ENCODE measurements at places on chromosomes 1 and 21. TPM values are rescaled to one million over a fixed set of nuclear protein-coding genes. Genes with fewer than 3 reads are reported as not detected.

DNA sequence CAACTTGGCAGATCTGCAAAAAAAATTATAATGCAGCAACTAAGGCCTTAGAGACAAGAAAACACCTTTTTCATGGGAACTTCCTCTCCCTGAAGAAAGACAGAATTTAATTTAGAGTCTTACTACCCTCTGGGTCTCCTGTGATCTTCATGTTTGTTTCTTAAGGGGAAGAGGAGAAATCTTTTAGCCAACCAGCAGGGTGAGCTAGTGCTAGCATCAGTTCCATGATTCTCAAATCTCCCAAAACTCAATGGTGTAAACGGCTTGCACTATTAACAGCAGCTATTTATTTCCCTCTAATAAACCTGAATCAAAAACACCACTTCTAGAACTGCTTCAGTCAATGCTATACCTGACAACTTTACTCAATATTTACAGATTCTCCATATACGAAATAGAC, 3.8 kb downstream of the ZNF644 start:
- no peak for DNase-seq
- H3K27me3 ChIP-seq, result no peaks in the 10 kb centered on the region
- no peak overlapping the region for H3K27ac ChIP-seq
- no peak overlapping the region for H3K4me3 ChIP-seq
- peaks cover 31% of the 10 kb centered on the region for H3K4me1 ChIP-seq
- H3K36me3 ChIP-seq, result no peaks in the 10 kb centered on the region

DNA sequence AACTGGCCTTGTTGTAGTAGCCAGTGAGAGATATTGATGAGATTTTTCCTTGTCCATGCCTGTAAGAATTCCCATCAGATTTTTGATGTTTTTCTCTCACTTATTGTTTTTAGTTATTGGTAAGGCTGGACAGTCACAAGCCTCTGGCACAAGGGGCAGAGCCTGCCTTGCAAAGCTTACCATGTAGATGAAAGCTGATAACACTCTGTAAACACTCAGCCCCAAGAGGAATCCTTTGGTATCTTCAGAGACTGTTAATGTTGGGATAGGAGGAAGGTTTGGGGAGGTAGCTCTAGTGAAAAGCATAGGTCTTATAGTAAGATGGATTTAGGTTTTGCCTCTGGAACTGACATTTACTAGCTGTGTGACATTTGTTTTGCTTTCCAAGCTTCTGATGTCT, 37.7 kb downstream of the MARK1 start:
- H3K27me3 ChIP-seq, result no peaks in the 10 kb centered on the region
- no peak for DNase-seq
- H3K4me3 ChIP-seq, result no peak overlapping the region
- H3K36me3 ChIP-seq, result no peaks in the 10 kb centered on the region
- no peak overlapping the region for H3K27ac ChIP-seq

- no peaks in the 10 kb centered on the region for H3K36me3 ChIP-seq
- H3K27ac ChIP-seq, result no peak overlapping the region
- no peak overlapping the region for H3K4me3 ChIP-seq
- no peaks in the 10 kb centered on the region for H3K27me3 ChIP-seq
- DNase-seq, result no peak
These were observed 51.0 kb downstream of the SAMSN1 start for GRCh38 chr21:14495075-14495474.

GRCh38 chr1:192906334-192906733, 97.5 kb downstream of the RGS2 start:
- peaks cover 10% of the 10 kb centered on the region for H3K4me1 ChIP-seq
- H3K4me3 ChIP-seq, result no peak overlapping the region
- DNase-seq, result no peak
- no peaks in the 10 kb centered on the region for H3K36me3 ChIP-seq

GRCh38 chr1:37009521-37009920, 24.8 kb downstream of the GRIK3 start:
- H3K4me1 ChIP-seq, result no peaks in the 10 kb centered on the region
- H3K27ac ChIP-seq, result no peak overlapping the region
- no peaks in the 10 kb centered on the region for H3K36me3 ChIP-seq
- H3K4me3 ChIP-seq, result no peak overlapping the region
- no peaks in the 10 kb centered on the region for H3K27me3 ChIP-seq

- peaks cover 18% of the 10 kb centered on the region for H3K36me3 ChIP-seq
- peaks cover 17% of the 10 kb centered on the region for H3K4me1 ChIP-seq
- no peak overlapping the region for H3K27ac ChIP-seq
- no peak for DNase-seq
- no peaks in the 10 kb centered on the region for H3K27me3 ChIP-seq
These were observed 25.5 kb upstream of the PSMG1 start for GRCh38 chr21:39208624-39209333.

S100A7 gene
- not detected for total RNA-seq

DNA sequence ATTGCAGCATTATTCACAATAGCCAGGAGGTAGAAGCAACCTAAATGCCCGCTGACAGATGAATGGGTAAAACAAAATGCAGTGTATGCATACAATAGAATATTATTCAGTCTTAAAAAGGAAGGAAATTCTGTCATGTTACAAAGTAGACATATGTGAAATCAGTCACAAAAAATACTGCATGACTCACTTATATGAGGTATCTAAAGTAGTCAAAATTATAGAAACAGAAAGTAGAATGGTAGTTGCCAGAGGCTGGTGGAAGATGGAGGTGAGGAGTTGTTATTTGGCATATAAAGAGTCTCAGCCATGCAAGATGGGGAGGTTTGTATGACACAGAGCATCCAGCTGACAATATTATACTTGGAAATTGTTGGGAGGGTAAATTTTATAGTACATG, 43.0 kb upstream of the EGLN1 start:
- no peak overlapping the region for H3K27ac ChIP-seq
- no peaks in the 10 kb centered on the region for H3K4me1 ChIP-seq
- DNase-seq, result no peak
- H3K36me3 ChIP-seq, result no peaks in the 10 kb centered on the region
- H3K27me3 ChIP-seq, result no peaks in the 10 kb centered on the region

GRCh38 chr1:193519922-193520321, 333.5 kb upstream of the B3GALT2 start:
- no peak overlapping the region for H3K4me3 ChIP-seq
- H3K4me1 ChIP-seq, result no peaks in the 10 kb centered on the region
- no peaks in the 10 kb centered on the region for H3K36me3 ChIP-seq

KLHL20 gene
- total RNA-seq, result 21.1 TPM

DNA sequence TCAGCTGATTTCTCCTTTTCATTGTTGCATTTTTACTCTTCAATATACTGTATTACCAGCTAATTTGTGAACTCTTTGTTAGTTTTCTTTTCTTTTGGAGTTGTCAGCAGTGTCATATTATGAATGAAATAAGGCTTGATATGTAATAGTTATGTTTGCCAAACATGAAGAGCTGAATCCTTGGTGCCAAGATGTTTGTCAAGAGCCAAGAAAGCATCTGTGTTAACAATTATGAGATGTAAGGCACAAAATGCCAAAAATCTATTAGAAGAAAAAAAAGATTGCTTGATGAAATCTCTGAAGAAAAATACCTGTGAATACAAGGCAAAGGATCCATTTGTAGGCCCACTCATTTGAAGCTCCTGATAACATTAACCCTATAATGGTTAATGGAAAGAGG, 48.4 kb upstream of the RNPC3 start:
- H3K4me3 ChIP-seq, result no peak overlapping the region
- H3K4me1 ChIP-seq, result no peaks in the 10 kb centered on the region
- no peak overlapping the region for H3K27ac ChIP-seq
- no peak for DNase-seq
- no peaks in the 10 kb centered on the region for H3K36me3 ChIP-seq

ORC1 gene
- total RNA-seq, result 0.49 TPM

DNA sequence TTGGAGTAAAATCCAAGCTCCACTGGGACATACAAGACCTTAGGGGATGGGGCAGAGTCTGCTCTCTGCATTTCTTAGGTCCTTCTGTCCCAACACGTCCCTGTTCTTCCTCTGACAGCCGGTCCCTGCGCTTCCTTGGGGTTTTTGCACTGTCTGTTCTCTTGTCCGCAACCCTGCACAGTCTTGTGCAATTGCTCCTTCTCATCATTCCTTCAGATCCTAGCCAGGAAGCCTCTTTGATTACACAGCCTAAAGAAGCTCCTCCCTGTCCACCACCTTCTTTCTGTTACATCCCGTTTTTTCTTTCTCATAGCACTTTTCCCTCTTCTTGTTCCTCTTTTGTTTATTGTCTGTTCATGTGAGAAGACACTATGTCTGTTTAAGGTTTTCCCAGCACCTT, 19.9 kb downstream of the ACOT11 start:
- no peak for DNase-seq
- H3K4me1 ChIP-seq, result peaks cover 26% of the 10 kb centered on the region
- no peak overlapping the region for H3K4me3 ChIP-seq
- H3K27ac ChIP-seq, result no peak overlapping the region
- no peaks in the 10 kb centered on the region for H3K36me3 ChIP-seq

CCDC28B gene
- total RNA-seq, result not detected

LPAR3 gene
- 1.1 TPM for total RNA-seq

GRCh38 chr1:230273141-230273710, 152.9 kb downstream of the PGBD5 start:
- no peak overlapping the region for H3K4me3 ChIP-seq
- H3K27me3 ChIP-seq, result no peaks in the 10 kb centered on the region
- H3K36me3 ChIP-seq, result peaks cover 8% of the 10 kb centered on the region
- DNase-seq, result no peak
- H3K4me1 ChIP-seq, result peaks cover 61% of the 10 kb centered on the region

DNA sequence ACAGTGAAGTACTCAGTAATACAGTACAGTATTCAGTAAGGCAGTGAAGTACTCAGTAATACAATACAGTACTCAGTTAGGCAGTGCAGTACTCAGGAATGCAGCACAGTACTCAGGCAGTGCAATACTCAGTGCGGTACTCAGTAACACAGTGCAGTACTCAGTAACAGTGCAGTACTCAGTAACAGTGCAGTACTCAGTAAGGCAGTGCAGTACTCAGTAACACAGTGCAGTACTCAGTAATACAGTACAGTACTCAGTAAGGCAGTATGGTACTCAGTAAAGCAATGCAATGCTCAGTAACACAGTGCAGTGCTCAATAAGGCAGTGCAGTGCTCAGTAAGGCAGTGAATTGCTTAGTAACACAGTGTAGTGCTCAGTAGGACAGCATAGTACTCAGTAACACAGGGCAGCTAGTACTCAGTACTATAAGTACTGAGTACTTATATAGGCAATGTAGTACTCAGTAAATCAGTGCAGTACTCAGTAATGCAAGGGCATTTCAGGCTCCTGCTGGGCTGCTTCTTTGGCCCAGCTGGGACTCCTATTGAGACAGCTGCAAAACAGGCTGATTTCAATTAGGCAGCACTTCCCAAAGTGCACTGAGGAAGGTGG, 411.3 kb downstream of the DISC1 start:
- no peaks in the 10 kb centered on the region for H3K4me1 ChIP-seq
- no peaks in the 10 kb centered on the region for H3K36me3 ChIP-seq
- H3K27ac ChIP-seq, result no peak overlapping the region
- no peak overlapping the region for H3K4me3 ChIP-seq
- DNase-seq, result no peak
- no peaks in the 10 kb centered on the region for H3K27me3 ChIP-seq

ILDR2 gene
- not detected for total RNA-seq

DNA sequence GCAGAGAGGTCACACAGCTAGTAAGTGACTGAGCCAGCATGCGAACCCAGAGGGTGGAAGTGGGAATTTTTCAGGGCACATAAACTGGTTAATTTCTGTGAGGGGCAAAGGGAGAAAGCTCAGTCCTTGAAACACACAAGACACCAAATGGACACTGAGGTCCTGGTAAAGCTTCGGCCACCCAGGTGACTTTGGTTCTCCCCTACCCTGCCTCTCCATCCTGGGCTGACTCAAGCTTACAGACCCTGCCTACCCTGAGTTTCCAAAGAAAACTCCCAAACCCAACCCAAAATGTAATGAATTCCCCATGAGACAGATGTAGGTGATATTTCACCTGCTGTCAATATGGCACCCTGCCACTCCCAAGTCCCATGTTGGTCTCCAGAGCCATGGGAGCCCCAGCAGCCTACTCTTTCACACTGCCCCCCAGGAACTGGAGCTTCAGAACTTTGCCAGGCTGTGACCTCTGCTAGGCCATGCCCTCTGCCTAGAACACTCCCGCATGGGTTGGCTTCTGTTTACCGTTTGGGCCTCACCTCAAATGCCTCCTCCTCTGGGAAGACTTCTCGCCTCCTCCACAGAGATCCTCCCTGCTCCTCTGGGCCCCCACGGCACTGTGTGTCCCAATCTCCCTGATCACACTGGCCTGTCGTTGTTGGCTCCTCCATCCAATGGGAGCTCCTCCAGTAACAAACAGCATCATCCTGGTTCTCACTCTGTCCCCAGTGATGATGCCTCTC, 3.7 kb upstream of the LRP8 start:
- no peak overlapping the region for H3K27ac ChIP-seq
- no peaks in the 10 kb centered on the region for H3K36me3 ChIP-seq
- no peaks in the 10 kb centered on the region for H3K27me3 ChIP-seq
- H3K4me1 ChIP-seq, result no peaks in the 10 kb centered on the region
- no peak for DNase-seq

DNA sequence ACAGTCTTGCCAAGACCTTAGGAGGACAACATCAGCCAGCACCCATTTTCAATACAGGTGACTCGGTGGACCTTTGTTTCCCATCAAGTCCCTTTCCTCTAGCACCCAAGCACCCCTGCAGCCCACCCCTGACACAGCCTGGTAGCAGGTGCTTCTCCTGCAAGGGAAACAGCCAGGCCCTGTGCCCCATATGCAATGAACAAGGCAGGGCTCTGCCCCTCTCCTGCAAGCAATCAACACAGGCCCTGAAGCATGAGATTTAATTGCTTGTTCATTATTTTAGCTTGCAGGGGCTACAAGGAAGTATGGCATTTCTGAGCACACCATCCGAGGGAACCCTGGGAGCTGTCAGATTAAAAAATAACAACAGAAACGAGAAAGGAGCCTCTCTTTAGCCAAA, 35.4 kb downstream of the TCP10L start:
- H3K4me1 ChIP-seq, result no peaks in the 10 kb centered on the region
- H3K36me3 ChIP-seq, result no peaks in the 10 kb centered on the region
- no peak overlapping the region for H3K27ac ChIP-seq
- H3K4me3 ChIP-seq, result no peak overlapping the region
- no peak for DNase-seq

MNDA gene
- total RNA-seq, result 12.7 TPM

DNA sequence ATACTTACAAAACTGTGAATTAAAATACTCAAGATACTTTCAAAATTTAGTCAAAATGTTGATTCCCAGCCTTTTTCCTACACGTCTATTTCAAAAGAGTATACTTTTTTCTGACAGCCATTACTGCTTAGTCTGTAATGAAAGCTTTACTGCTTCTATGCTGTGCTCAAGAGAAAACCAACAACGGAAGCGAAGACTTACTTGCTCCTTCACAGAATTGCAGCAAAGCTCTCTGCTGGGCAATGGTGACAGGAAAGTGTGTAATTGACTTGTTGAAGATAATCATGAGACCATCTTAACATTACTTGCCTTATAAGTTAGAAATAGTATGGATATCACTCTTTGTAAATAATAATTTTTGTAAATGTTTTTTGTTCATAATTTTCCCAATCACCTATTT, 1.7 kb upstream of the DYNLT5 start:
- H3K36me3 ChIP-seq, result no peaks in the 10 kb centered on the region
- no peaks in the 10 kb centered on the region for H3K27me3 ChIP-seq
- peaks cover 7% of the 10 kb centered on the region for H3K4me1 ChIP-seq

GRCh38 chr1:227399152-227399730, 80.9 kb upstream of the CDC42BPA start:
- no peaks in the 10 kb centered on the region for H3K27me3 ChIP-seq
- no peak overlapping the region for H3K4me3 ChIP-seq
- H3K4me1 ChIP-seq, result no peaks in the 10 kb centered on the region
- no peaks in the 10 kb centered on the region for H3K36me3 ChIP-seq
- no peak overlapping the region for H3K27ac ChIP-seq
- DNase-seq, result no peak
